Fibroblast of villous mesenchyme (primary cell): ENCODE measurements at places on chromosomes 3 and 15. TPM values are rescaled to one million over a fixed set of nuclear protein-coding genes. Genes with fewer than 3 reads are reported as not detected.
A peak's percentile ranks its signal among the peaks of the same experiment; 100 is the strongest.

The EAF1 gene
- 28.0 and 35.8 TPM in 2 replicates for total RNA-seq

The IL16 gene
- total RNA-seq: 0.32 TPM in 1 of 2 replicates, not detected in the other

The MKRN3 gene
- 0.86 and 0.97 TPM in 2 replicates for total RNA-seq

The RARRES1 gene
- total RNA-seq: 6.4 and 8.2 TPM in 2 replicates

The RTP2 gene
- total RNA-seq: not detected in 2 replicates

The PTH1R gene
- total RNA-seq: 2.3 and 2.6 TPM in 2 replicates

The TRH gene
- not detected in 2 replicates for total RNA-seq

The CPEB1 gene
- total RNA-seq: 3.9 and 7.1 TPM in 2 replicates

The SLC22A13 gene
- total RNA-seq: 0.32 and 0.43 TPM in 2 replicates

The HYAL3 gene
- 2.3 and 6.5 TPM in 2 replicates for total RNA-seq

The PLA2G4D gene
- not detected in 2 replicates for total RNA-seq

The XYLB gene
- 4.3 and 4.8 TPM in 2 replicates for total RNA-seq

The ATP2B2 gene
- not detected in 2 replicates for total RNA-seq

The CPA3 gene
- under 0.01 TPM in 1 of 2 replicates, not detected in the other for total RNA-seq

The GHSR gene
- not detected in 2 replicates for total RNA-seq

The GP5 gene
- 0.32 TPM in 1 of 2 replicates, not detected in the other for total RNA-seq

DNA sequence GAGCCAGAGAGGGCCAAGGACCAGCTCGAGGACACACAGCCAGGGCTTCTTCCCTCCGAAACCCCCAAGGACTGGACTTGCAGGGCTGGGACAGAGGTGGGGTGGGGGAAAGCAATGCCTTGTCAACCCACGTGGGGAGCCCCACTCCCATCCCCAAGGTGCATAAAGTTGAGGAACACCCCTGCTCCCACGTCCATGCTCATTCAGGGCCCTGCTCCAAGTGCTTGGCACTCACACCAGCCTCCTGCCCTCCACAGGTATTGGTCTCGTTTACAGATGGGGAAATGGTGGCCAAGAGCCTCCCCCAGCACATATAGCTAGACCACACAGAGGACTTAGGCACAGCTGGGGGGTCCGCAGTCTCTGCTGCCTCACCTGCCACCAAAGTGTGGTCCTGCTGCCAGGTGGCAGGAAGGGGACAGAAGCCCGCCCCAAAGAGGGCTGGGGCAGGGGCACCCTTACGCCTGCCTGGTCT lies 50.5 kb upstream of the CSPG4 start:
- DNase-seq: no peak

- no peak for DNase-seq
These were observed 692.7 kb downstream of the MCTP2 start for GRCh38 chr15:94924057-94924456.

DNA sequence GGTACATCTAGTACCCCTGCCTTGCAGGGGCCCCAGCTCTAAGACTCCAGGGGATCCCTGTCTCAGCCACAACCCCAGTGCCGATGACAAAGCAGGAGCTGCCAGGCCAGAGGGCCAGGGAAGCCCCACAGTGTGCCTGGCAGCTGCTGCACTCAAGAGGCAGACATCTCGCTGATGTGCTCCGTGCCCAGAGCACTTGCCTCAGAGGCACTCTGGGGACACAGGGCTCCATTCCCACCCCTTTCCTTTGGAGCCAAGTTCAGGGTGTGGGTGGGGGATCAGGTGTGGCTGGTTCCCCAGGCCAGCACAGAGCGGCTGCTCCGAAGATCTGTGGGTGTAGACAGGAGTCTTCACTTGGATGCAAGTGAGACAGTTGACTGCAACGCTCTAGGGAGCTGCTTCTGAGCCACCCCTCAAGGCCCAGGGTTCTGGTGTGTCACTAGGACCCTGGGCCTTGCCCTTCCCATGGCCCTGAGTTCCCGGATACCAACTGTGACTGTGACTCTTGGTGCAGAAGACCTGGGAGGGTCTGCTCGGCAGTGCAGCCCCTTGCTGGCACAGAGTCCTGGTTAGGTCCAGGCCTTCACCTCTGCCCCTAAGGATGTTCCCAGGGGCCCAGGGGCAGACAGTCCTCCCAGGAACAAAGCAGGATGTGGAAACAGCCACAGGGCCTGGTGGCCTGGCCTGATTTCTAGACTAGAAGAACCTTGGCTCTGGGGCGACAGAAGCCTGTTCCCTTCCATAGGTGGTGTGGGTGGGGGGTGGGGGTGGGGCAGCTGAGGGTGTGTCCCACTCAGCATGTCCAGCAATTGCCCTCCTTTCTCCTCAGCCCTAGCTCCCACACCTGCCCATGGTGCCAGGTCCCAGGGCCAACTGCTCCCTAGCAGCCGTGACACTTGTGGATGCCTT lies 2.5 kb downstream of the NT5DC2 start:
- no peak for DNase-seq

GRCh38 chr3:141426404-141427034 lies 58.2 kb downstream of the ZBTB38 start:
- peak; percentile 86 for DNase-seq

GRCh38 chr3:188389711-188390342 lies 235.9 kb downstream of the LPP start:
- DNase-seq: no peak

- no peak for DNase-seq
These were observed 562.7 kb downstream of the GBE1 start for GRCh38 chr3:81198756-81199155.

GRCh38 chr3:194225988-194226663 lies 90.2 kb downstream of the HES1 start:
- no peak for DNase-seq

GRCh38 chr15:48537271-48538113 lies 108.0 kb downstream of the FBN1 start:
- DNase-seq: no peak

GRCh38 chr3:193971261-193971751 lies 164.6 kb upstream of the HES1 start:
- DNase-seq: peak; percentile 83

GRCh38 chr3:25690768-25691533 lies 26.2 kb upstream of the TOP2B start:
- no peak for DNase-seq

DNA sequence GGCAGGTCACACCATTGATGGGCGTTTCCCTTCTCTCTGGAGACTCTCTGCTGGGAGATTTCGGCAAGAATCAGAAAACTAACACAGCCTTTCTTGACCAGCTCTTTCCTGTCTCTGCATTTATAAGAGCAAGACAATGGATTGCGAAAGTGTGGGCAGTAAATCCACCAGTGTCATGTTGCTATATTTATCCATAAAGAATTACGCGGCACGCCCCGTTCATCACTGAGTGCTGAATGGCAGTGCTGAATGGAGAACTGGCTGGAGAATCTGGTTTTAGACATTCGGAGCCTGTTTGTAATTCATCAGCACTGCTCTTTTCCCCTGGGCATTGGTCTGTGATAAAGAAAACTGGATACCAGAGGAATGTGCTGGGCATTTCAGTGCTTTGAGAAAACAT lies 2.0 kb upstream of the CEMIP start:
- DNase-seq: peak; percentile 65

GRCh38 chr3:115800489-115801075 lies 177.3 kb downstream of the GAP43 start:
- DNase-seq: peak; percentile 52

DNA sequence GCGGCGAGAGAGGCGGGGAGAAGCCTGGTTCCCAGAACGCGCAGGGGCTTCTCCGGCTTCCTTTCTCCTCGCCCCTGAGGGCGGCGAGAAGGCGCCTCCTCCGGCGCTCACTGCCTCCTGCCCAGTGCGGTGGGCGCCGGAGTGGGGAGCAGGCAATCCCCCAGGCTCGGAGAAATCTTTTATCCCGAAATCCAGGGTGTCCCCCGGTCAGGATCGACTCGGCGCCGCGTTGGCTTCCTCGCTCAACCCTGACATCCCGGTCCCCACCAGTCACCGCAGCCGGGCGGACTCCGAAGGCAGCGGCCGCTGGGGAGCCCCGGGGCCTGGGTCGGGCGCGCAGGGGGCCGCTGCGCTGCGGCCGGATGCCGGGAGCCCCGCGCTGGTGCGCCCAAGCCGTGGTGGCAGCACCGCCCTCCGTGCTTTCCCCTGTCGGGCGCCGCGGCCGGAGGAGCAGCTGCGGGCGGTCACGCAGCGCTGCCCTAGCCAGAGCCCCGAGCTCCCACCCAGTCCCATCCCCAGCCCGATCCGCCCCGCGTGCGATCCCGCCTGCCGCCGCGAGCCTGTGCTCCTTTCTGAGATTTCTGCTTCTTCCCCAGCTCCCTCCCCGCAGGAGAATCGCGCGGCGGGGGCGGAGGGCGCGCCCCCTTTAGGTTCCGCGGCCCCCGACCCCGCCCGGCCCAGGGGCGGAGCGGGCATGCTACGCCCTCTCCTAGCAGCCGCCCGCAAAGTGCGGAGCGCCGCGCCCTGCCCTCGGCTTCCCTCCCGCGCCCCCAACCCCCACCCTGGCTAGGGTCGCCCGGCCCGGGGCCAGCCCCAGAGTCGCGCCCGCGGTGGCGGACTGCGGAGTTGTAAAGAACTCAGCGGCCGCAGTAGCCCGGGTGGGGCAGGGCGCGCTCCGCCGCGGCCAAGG lies 683 bp upstream of the CACNA2D3 start:
- no peak for DNase-seq

GRCh38 chr3:8764528-8764927 lies 4.9 kb downstream of the OXTR start:
- DNase-seq: no peak

- no peak for DNase-seq
These were observed 31.7 kb upstream of the ATOSA start for GRCh38 chr15:52710708-52711389.

- peak; percentile 10 for DNase-seq
These were observed 53.0 kb downstream of the KLHL6 start for GRCh38 chr3:183502237-183503181.

- peak; percentile 48 for DNase-seq
These were observed 9.0 kb upstream of the STRIT1 start for GRCh38 chr3:155302481-155302880.

- no peak for DNase-seq
These were observed 29.8 kb upstream of the MB21D2 start for GRCh38 chr3:192947421-192947820.

DNA sequence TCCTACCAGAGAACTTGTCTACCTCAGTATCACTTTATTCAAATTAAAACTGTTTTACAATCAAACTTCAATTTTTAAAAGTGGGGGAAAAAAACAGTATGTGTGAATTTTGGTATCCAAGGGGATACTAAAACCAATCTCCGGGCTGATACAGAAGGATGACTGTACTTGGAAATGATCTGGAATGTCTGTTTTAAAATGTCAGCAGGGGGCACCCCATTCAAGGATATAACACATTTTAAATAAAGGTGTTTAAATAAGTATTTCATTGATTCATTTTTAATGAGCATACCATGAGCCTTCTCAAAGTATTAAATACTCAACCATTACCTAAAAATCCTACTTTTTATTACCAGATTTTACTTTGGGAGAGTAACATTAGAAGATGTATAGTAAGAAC lies 67.9 kb downstream of the ULK4 start:
- DNase-seq: peak; percentile 73

DNA sequence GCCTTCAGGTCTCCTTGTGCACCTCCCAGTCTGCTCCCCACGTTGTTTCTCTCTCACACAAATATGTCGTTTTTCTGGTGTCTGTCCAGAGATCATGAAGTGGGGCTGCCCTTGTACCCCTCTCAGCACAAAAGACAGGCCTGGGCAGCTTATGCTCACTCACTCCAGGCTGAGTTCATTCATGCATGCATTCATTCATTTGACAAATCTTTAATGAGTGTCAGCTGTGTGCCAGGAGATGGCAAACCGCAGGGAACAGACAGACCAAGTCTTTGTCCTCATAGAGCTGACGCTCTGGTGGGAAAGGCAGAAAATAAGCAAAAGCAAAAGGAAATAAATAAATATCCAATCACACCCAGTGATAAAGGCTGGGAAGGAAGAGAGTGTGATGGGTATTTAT lies 7.6 kb upstream of the TRH start:
- no peak for DNase-seq

GRCh38 chr3:188282871-188283270 lies 128.9 kb downstream of the LPP start:
- DNase-seq: peak; percentile 73

DNA sequence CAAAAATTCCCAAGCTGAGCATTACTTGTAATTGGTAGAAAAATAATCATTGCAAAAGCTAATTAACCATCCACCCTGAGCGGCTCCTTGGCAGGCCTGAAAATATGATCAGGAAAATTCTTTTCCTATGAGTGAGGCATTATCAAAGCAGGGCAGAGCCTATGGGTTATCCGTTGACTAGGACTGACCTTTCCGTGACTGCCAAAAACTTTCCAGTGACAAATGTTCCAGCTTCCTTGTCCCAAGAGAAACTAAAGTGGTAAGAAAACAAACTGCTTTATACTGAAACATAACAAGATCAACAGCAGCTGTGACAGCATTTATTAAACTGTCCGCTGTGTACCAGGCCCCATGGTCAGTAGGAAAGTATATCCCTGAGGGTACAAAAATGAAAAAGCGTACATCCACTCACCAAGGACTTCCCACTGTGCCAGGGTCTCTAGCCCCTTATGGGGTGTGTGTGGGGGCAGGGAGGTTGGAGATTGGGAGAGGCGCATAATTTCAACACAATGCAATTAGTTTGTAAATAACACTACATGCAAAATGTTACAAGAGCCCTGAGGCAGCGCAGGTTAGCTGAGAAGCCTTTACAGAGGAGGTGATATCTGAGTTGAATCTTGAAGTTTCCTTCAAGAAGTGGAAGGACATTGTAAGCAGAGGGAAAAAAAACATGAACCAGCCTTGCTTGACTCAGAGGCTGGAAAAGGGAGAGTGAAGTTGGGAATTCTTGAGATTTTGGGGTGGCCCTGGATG lies 8.5 kb downstream of the LIPC start:
- DNase-seq: peak; percentile 39

GRCh38 chr3:167246252-167246651 lies 133.8 kb downstream of the ZBBX start:
- DNase-seq: no peak

DNA sequence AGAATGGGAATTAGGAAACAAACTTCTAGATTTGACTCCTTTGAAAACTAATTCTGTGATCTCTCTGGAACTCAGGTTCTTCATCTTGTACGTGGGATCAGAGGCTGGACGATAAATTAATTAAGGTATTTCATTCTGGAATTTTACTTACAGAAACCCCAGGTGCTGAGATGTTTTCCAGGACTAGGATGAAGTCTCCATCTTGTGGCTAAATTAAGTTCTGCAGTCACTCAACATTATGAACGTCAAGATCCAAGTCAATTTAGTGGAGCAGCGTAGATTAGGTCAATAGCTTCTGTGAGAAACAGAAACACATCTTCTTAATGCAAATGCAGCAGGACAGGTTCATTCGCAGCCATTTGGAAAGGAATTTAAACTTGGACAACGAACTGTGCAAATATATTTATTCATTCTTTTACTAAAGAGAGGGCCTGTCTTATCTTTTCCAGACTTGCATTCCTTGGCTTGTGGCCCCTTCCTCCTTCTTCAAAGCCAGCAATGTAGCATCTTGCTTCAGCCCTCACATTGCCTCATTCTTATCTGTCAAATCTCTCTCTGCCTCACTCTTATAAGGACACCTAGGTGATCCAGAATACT lies 26.7 kb upstream of the TMC3 start:
- peak; percentile 73 for DNase-seq
